ENCODE measurements at places on chromosomes 1 and 21.

GRCh38 chr1:237566581-237566980, 324.1 kb downstream of the ZP4 start:
- no peak for DNase-seq

DNA sequence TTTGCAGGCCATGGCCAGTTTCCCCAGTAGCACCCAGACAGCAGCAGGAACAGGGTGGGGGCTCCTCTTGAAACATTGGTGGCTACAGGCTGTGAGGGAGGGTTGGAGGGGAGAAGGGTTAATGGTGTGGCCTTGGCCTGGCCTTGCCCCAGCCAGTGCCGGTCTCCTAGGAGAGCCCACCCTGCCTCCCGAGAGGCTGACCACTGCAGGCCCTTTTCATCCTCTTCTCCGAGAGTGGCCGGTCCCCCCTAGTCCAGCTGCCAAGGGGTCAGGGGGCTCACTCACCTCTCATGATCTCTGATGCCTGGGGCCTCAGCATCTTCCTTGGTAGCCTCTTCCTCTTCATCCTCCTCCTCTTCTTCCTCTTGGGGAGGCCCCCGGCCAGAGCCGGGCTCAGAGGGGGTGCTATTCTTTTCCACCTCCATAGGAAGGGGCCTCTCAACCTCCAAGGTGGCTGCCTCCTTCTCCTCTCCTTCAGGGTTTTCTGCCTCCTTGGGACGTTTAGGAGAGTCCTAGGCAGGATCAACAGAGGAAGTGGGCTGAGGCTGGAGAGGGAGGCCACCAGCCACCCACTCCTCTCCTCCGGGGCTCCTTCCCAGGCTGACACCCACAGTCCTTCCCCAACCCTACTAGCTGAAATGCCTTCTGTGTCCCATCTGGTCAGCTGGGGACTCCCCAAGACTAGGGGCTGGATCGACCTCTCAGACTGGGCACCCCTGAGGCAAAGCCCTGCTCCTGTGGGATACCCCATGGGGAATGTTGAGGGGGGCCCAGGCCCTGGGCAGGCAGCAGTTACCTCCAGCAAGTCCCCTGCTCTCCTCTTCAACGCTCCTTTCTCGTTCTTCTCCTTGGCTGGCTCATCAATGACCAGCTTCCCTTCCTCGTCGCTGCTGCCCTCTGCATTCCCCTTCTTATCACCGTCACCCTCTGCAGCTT, 2.7 kb upstream of the MRPL24 start:
- no peak for DNase-seq

- no peak for DNase-seq
Measured at GRCh38 chr1:1620433-1621139, 5.3 kb downstream of the MIB2 start.

DNA sequence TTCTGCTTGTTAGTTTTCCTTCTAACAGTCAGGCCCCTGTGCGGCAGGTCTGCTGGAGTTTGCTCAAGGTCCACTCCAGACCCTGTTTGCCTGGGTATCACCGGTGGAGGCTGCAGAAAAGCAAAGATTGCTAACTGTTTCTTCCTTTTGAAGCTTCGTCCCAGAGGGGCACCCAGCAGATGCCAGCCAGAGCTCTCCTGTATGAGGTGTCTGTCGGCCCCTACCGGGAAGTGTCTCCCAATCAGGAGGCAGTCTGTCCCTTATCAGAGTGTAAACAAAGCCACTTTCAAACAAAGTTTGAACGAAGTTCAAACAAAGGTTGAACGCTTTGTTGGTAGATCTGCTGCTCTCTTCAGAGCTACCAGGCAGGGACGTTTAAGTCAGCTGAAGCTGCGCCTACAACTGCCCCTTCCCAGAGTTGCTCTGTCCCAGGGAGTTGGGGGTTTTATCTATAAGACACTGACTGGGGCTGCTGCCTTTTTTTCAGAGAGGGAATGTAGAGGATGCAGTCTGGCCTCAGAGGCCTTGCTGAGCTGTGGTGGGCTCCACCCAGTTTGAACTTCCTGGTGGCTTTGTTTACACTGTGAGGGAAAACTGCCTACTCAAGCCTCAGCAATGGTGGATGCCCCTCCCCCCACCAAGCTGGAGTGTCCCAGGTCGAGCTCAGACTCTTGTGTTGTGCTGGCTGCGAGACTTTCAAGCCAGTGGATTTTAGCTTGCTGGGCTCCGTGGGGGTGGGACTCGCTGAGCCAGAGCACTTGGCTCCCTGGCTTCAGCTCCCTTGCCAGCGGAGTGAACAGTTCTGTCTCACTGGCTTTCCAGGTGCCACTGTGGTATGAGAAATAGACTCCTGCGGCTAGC, 401.8 kb downstream of the SRGAP2C start:
- no peak for DNase-seq

DNA sequence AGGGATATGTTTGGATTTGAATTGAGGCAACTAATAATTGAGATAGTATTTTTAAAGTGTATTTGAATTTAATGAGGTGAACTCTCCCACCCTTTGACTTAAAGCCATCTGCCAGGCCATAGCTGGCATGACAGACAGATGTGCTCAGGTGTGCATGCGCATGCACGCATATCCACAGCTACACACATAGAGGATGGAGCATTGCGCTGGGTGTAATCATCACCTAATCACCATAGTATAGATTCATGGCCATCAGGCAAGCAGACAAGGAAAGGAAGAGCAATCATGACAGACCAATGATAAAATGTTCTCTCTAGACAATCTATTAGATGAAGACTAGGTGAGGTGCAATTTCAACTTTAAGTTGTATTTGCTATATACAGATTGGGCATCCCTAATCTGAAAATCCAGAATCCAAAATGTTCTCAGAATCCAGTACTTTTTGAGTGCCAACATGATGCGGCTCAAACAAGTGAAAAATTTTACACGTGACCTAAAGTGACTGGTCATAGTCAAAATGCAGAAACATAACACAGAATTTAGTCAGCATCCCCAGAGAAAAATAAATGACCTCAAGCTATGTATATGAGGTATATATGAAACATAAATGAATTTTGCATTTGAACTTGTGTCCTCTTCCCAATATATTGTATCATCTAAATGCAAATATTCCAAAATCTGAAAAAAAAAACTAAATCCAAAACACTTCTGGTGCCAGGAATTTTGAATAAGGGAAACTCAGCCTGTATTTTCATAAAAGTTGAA, 70.1 kb downstream of the PTPRC start:
- no peak for DNase-seq

GRCh38 chr1:232548691-232549090, 81.2 kb downstream of the SIPA1L2 start:
- DNase-seq = no peak

DNA sequence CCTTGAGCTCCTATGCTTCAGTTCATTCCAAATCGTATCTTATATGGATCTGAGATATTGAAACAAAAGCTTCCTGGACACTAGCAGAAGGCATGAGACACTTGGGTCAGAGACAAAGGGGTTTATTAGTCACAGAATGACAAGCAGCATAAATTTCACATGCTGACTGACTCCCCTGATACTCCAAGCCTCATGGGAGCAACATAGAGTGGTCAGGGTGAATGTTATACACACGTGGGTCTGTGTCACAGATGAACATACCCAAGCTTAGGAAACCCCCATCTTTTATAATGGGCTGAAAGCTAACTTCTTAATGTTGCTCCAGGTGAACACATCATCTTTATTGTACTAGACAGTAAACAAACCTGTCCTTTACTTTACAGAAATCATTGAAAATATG, 599.9 kb upstream of the RGS18 start:
- no peak for DNase-seq

GRCh38 chr1:46490656-46491442, 1.2 kb downstream of the DMBX1 start:
- no peak for DNase-seq

DNA sequence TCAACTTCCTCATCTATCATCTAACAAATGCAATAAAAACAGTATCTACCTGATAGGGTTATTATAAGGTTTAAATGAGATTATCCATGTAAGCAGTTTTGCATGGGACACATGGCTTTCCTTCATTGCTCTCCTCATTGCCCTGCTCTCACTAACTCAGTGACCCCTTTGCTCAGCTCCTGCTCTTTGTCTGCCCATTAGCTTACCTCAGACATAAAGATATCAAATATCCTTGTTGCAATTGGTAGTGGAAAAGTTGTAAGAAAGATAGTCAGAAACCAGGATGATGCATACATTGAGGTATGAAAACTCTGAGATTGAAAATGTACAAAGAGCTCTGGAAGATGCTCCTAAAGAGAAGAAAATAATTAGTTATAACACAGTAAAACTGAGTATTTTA, 89.8 kb downstream of the EVI5 start:
- no peak for DNase-seq

- no peak for DNase-seq
Measured at GRCh38 chr1:107912656-107913055, 52.3 kb downstream of the VAV3 start.

GRCh38 chr1:29450591-29450990, 214.3 kb downstream of the PTPRU start:
- DNase-seq = no peak

DNA sequence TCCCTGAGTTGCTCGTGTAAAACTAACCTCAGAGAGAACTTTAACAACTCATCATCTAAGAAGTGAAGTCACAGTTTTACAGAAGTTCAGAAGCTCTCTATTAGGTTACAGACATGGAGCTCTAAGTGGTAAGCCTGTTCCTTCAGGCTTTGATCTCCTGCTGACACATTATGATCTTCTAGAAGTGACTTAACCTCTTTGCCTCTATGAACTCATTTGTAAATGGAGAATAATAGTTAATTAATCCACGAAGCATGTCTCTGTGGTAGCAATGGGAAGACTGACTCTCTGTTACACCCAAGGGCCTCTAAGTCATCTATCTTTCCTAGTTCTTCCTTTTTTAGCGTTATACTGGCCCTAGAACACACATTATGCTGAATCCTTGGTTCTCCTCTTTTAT, 157.9 kb upstream of the NRIP1 start:
- no peak for DNase-seq

DNA sequence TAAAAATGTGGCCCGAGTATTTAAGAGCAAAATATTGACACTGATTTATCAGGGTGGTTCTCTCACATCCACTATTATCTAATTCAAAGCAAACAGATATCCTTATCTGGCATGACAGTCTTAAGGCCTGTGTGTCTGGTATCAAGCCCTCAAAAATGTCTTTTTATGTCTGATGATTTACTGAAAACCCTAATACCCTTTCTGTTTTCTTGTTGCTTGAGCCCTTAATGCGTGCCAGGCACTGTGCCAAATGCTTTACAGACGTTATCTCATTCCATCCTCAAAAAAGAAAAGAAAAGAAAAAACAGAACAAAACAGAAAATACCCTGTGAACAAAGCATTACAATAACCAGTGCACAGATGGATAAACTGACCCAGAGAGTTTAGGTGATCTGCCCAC, 5.7 kb downstream of the DUSP23 start:
- DNase-seq = no peak

GRCh38 chr1:221714227-221715152, 27.4 kb downstream of the DUSP10 start:
- DNase-seq = no peak

- DNase-seq = no peak
Measured at GRCh38 chr1:940107-941014, 16.6 kb downstream of the SAMD11 start.

DNA sequence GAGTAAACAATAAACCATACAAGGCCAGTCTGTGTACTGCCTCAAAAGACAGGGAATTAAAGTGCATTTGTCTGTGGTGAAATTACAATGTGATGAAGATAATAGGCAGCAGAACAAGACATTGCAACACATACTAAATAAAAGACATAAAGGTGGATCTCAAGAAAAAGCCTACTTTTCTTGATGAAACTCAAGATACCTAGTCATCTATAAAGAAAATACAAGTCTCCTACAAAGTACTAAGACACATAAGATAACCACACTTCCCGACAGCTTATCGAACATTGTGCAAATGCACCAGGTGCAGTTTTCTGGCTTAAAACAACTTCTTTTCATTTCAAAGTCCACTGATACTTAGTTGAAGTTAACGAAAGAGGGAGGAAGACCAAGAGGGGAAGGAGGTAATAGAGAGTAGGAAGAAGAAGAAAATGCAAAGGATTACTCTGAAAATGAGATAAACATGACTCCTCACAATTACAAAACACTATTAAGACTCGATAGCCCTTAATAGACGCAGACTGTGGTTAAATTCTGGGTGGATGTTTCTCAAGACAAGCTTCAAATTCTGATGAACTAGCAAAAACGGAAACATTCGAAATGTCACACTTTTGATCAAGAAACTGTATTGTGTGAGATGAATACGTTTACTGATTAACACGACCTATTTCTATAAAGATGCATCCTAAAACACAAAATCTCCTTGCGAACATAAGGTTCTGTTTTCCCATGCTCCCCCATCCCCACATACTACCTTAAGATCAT, 2.0 kb downstream of the HNRNPR start:
- no peak for DNase-seq

- DNase-seq = no peak
Measured at GRCh38 chr21:33202464-33203363, 27.0 kb upstream of the IFNAR2 start.

DNA sequence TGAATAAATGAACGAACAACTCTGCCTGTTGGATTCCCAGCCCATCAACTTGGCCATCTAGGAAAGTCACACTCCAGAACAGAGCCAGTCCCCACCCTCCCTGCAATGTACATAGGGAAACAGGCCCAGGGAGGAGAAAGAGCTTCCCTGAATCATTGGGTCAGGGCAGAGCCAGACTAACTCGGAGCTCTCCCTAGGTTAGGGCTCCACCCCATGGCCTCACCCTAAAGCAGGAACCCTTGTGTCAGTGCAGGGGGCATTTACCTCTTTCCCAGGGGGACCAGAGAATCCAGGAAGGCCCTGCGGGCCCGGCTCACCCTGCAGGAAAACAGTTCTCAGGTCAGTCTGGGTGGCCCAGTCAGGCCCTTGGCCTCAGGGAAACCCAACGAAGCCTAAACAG, 11.6 kb downstream of the COL9A2 start:
- DNase-seq = no peak

DNA sequence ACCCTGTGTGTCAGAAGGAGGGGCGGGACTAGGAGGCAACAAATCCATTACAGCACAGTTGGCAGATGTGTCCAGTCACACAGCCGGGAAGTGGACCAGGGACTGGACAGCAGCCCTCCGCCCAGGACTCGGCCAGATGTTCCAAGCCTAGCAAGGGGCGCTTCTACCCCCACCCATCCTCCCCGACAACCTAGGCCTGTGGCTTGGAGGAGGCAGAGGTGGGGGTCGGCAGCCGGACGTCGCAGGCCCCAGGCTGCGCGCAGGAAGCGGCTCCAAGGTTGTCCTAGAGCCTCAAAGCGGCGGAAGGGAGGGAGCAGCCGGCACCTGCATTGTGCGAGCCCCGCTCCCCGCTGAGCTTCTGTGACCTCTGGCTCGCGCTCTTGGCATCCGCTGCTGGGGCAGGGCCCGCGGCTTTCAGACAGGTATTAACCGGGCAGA, 20.6 kb upstream of the MYCL start:
- no peak for DNase-seq

DNA sequence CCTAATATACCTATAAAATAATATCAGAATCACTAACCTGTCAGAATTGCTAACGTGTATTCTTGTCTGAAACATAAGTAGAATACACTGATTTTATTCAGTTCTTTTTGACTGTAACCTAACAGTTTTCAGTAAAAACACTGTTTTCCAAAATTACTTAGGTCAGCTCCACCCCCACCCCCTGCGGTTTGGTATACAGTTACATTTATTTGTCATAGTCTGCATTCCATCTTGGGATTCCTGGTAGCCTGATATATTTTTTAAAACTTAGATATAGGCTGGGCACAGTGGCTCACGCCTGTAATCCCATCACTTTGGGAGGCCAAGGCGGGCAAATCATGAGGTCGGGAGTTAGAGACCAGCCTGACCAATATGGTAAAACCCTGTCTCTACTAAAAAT, 19.8 kb upstream of the ABCD3 start:
- DNase-seq = no peak

GRCh38 chr1:244962130-244962529, 97.8 kb upstream of the HNRNPU start:
- no peak for DNase-seq

- no peak for DNase-seq
Measured at GRCh38 chr1:205088341-205088740, 4.1 kb upstream of the TMEM81 start.
